ENCODE measurements at places on chromosomes 2 and 18. TPM values are rescaled to one million over a fixed set of nuclear protein-coding genes. Genes with fewer than 3 reads are reported as not detected.

ANKRD62 gene
- total RNA-seq, result not detected

TNFAIP6 gene
- 3.0 TPM for total RNA-seq

CFC1 gene
- total RNA-seq, result not detected

IL1RL1 gene
- 1.1 TPM for total RNA-seq

EMILIN1 gene
- total RNA-seq, result not detected

BOLL gene
- total RNA-seq, result not detected

LBX2 gene
- total RNA-seq, result 4.6 TPM

MPPE1 gene
- 22.2 TPM for total RNA-seq

GULP1 gene
- 52.8 TPM for total RNA-seq
